ENCODE measurements at places on chromosomes 3 and 15.

DNA sequence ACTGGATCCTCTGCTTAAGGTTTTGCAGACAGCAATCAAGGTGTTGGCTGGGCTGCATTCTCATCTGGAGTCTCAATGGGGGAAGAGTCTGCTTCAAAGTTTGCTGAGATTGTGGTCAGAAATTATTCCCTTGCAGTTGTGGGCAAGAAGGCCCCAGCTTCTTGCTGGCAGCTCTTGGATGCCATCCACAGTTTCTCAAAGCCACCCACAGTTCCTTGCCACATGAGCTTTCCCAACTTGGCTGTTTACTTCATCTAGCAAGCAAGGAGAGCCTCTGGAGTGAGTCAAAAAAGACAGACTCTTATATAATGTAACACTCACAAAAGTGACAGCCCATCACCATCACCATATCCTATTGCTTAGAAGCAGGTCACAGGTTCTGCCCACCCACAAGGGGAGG is 62.1 kb upstream of the ABHD2 start:
- no peak for DNase-seq

- no peak for DNase-seq
Observed at GRCh38 chr3:105938101-105938500, 69.3 kb upstream of the CBLB start.

- no peak for DNase-seq
Observed at GRCh38 chr15:84035399-84035766, 200.2 kb upstream of the GOLGA6L4 start.

- DNase-seq: no peak
Observed at GRCh38 chr3:148896062-148896461, 31.0 kb downstream of the CPA3 start.

DNA sequence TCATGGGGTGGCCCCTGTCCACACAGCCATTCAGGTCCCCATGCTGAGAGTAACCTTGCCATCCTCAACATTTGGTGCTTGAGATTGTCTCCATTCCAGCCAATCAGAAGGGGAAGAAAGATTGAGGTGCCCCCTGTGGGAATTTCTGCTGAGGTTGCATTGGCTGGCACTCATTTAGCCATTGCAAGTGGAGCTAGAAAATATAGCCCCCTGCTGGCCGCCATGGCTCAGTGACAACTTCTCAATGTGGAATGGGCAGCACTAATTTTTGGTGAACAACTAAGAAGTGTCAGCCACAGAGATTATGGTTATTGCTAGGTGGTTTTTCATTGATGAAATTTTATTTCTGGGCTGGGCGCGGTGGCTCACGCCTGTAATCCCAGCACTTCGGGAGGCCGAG is 22.0 kb downstream of the COL6A6 start:
- peak; percentile 20 for DNase-seq

DNA sequence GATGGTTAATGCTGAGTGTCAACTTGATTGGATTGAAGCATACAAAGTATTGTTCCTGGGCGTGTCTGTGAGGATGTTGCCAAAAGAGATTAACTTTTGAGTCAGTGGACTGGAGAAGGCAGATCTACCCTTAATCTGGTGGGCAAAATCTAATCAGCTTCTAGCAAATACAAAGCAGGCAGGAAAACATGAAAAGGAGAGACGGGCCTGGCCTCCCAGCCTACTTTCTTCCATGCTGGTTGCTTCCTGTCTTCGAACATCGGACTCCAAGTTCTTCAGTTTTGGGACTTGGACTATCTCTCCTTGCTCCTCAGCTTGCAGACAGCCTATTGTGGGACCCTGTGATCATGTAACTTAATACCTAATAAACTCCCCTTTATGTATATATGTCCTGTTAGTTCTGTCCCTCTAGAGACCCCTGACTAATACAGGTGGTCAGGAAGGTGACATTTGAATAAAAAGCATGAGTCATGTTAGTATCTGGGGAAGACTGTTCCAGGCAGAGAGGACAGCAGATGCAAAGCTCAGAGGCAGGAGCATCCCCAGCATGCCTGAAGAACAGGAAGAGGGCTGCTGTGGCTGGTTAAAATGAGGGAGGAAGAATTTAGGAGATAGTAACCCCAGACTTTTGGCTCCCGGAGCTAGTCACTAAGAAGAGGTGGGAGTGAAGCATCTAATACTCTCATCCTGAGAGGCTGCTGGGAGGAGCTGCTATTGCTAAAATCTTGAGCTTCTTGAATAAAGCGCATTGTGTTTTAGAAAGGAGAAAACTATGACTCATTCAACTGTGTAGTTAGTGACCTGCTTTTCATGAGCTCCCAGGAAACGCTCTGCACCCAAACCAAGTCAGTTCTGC is 207.4 kb upstream of the HES1 start:
- no peak for DNase-seq

GRCh38 chr15:79602731-79603130 is 170.6 kb downstream of the MINAR1 start:
- DNase-seq: no peak

DNA sequence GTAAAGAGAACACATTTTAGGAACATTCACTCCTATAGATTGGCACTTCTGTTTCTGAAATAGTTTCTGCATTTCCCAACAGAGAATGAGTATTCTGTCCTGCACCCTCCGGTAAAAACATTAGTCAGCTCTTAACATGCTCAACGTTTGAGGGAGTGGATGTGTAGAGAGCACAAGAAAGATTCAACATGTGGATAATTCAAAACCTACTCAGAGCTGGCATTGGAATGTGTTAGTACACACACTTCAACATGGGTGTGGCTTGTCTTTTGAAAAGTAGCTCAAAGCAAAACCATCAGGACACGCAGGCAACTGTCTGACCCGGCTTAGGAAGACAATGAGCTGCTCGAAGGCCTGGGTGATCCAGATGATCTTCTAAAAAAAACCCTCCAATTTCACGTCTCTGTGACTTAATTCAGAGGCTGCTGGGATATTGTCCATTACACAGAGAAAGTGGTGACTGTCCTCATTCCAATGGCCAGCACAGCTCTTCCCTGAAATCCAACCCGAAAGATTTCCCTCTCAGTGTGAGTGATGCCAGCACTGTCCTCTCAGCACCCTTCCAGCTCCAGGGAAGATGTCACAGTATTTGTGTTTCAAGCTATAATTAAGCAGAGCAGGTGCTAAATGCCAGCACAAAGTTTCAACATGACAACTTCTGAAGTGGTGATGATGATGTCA is 18.1 kb downstream of the FBN1 start:
- DNase-seq: no peak

GRCh38 chr3:98048586-98048985 is 13.5 kb upstream of the GABRR3 start:
- no peak for DNase-seq

DNA sequence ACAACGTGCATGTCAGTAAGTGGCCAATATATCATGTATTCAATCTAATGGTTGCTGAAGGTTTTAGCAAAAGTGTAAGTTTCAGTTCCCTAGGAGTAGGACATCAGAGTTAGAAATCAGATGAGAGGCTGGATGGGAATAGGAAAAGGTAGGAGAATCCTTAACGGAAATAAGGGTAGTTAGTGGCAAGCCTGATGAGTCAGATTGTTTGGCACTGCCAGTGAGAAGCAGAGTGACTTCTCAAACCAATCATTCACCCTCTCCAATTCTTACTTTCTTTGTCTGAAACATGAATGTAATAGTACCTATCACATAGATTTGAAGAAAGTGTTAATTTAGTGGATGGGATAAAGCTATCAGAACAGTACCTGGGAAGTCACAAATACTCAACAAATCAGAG is 894.0 kb downstream of the NTRK3 start:
- no peak for DNase-seq

DNA sequence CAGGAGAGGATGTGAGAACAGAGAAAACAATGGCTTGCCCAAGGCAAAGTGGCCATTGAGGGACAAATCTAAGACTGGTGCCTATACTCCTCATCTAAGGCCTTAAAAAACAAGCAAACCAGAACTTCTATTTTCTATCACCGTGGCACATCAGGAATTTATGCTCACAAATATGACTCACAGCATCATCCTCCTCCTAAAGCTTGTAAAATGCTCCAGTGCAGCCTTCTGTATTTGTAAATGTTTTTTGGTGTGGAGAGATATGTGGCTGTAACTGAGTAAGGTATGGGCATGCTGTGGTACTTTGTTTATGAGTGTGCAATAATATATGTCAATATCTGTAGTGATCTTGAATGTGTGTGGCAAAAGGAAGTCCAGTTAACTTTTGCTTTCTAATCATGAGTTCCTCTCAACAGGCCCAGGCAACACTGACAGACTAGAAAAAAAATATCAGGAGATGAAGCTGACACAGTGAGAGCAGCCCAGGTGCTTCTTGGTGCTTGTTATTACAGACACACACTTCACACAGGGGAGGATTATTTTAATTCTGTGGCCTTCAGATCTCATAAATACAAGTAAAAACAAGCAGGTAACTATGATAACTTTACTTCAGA is 60.3 kb downstream of the CTNNB1 start:
- no peak for DNase-seq

GRCh38 chr3:198106265-198106664 is 146.2 kb downstream of the LMLN start:
- no peak for DNase-seq

DNA sequence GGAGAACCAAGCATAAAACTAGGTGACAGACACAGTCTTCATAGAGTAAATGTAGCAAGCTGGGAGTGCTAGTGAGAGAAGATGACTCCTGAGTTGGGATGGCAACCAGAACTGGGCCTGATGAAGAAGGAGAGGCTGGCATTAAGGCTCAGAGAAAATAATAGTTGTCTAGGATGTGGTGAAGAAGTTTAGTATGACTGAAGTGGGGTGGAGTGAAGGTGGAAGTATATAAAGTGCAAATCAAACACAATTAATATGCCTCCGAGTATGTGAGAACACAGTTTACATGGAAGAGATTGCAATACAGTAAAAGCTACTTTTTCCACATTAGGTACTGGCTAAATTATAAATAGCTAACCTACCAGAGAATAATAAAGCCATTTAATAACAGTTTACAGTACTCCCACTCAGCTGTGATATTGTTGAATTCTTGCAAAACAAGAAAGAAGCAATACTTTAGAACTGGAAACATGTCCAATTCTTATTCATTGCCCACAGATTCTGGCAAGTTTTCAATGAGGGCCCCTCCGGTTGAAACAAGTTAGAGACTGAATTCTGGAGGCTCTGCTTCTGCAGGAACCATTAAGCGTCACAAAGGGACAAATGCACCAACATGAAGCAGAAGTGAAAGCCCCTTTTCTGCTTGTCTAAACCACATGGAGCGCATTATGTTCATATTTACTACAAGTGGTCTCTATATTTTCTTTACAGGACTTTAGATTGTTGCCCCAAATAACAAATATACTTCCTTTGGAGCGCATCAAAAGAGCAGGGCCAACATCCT is 243.7 kb downstream of the SLC9A9 start:
- DNase-seq: no peak

DNA sequence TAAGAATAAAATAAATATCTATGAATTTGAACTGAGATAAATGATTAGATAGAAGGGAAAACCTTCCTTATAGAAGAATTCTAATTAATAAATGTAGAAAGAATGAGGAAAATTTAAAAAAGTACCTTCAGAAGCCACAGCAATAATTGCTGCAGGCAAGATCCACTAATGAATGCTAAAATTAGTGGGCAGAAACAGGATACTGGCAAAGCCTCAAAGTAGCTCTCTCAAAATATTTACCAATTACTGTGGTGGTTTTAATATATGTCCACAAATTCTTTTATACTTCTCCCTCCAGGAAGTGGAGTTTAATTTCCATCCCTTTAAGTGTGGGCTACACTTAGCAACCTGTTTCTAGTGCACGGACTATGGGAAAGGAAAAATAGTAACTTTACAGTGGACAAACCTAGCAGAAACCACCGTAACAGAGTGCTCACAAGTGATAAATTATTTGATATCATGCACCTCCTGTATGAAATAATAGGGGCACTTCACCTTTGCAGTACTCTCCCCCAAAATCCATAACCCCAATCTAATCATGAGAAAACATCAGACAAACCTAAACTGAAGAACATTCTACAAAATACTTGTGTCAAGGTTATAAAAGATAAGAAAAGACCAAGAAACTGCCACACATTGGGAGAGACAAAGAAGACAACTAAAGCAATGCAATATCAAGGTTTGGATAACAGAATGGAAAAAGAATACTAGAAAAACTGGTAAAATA is 6.8 kb downstream of the PEAK1 start:
- DNase-seq: no peak

DNA sequence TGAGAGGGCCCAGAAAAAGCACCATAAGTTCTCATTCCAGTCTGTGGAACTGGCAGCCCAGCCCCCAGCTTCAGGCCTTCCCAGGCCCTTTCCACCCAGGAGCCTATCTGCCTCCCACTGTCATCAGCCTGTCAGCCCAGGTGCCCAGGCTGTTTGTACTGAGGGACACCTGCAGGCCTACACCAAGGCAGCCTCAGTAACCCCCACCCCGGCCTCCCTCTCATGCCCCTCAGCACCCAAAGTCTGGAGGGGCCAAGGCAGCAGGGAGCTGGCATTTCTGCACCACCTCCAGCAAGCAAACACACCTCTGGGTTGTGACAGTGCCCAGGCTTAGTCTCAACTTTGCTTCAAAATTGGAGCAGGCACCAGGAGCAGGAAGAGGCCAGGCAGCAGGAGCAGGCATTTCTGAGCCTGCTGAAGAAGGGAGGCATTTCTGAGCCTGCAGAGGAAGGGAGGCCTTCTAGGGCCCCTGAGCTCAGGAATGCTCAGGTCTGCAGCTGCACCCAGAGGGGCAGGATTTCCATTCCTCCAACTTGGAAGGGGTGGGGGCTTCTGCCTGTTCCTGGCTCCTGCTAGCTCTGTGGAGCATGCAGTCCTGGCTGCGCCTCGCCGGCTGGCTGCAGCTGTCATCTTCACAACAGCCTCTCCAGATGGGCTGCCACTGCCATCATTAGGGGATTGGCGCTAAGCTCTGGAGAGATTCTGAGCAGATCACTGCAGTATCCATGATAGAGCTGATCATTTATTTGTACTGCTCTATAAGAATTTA is 396.1 kb downstream of the UNC13C start:
- DNase-seq: no peak

- no peak for DNase-seq
Observed at GRCh38 chr3:101936419-101937356, 87.4 kb downstream of the NFKBIZ start.

DNA sequence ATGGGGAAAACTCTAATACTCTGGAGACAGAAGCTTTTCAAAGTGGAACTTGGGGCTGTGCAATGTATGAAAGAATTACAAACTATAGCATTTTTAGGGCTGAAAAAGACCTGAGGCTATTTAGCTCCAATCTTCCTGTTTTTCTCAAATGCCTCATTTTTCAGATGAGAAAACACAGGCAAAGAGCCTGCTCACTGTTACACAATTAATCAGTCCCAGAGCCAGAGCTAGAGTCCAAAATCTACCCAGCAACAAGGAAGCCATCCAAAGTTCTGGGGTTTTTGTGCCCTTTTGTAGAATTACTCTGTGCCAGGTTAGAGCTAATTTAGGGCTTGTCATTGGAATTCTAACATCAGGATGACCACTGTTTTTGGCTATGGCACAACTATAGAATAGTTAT is 45.5 kb downstream of the GPR149 start:
- DNase-seq: no peak

- DNase-seq: no peak
Observed at GRCh38 chr15:23855947-23856346, 168.8 kb upstream of the NDN start.

Data from Panc1 (cell line).